ENCODE measurements at places on chromosomes 12 and 14. TPM values are rescaled to one million over a fixed set of nuclear protein-coding genes. Genes with fewer than 3 reads are reported as not detected.
A peak's percentile ranks its signal among the peaks of the same experiment; 100 is the strongest.

DNA sequence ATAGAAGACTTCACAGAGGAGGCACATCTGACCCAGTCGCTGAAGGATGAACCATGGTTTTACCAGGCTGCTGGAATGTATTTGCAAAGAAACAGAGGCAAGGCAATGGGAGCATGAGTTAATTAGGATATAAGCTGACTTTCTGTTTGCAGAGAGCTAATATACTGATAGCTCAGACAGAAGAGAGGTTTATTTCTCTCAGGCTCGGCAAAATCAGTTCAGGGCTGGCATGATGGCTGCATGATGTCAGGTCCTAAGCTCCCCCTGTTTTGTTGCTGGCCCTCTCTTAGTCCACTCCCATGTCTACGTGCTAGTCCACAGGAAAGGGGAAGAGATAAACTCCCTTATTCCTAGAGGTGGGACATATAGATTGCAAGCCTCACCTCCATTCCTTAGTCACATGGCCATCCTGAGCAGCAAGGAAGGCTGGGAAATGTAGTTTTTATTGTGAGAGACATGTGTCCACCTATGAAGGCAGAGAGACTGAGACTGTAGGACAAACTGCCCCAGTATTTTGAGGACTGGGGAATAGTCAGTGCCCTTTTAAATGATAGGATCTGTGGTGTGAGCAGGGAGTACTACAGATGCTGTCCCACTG, 224.5 kb downstream of the VRK1 start:
- no peak for ATAC-seq

GRCh38 chr12:70670948-70671347, 33.7 kb upstream of the PTPRB start:
- ATAC-seq = no peak

DNA sequence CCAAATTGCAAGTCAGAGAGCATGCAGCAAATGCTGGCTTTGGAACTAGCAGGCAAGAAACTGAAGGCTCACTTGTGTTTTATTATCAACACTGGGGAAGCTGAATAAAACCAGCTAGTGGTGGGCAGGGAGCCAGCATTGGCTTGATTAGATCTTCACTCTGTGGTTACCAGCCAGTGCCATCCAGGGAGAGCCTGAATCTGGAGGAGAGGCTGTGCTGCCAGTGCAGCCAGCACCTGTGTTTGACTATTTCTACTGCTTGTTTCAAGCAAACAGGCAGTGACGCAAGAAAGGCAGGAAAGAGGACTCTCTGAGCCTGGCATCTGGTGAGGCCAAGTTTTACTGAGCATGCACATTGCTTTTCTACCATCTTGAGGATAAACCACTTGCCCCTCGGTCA, 247.0 kb downstream of the PHLDA1 start:
- no peak for ATAC-seq

- ATAC-seq = peak; percentile 54
Measured at GRCh38 chr14:55752580-55753390, 172.8 kb downstream of the KTN1 start.

DNA sequence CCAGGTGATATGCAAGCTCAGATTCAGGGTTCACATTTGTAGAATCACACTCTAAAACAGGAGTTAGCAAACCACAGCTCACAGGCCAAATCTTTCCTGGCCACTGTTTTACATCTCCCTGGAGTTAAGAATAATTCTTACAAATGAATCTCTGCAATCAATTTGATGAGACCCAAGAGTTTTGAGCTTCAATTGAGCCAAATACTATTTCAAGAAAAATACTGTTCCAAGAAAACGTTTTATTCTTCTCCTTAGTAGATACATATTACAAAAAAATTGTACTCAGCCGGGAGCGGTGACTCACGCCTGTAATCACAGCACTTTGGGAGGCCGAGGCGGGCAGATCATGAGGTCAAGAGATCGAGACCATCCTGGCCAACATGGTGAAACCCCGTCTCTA, 2.5 kb downstream of the PTGDR start:
- ATAC-seq = no peak

DNA sequence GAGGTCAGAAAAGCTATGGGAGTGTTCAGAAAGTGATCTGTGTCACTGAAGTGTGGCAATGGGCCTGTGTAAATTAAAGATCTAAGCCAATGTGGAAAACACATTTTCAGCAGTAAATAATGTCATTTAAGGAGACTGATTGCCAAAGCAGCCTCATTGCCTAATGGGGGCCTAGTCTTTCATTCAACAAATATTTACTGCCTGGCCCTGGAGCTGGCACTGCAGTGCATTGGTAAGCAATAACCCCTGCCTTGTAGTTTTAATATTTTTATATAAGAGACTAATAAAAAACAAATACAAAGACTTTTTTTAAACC, 326.6 kb downstream of the BTG1 start:
- ATAC-seq = no peak

GRCh38 chr12:132428936-132429601, 60.9 kb upstream of the FBRSL1 start:
- no peak for ATAC-seq

DNA sequence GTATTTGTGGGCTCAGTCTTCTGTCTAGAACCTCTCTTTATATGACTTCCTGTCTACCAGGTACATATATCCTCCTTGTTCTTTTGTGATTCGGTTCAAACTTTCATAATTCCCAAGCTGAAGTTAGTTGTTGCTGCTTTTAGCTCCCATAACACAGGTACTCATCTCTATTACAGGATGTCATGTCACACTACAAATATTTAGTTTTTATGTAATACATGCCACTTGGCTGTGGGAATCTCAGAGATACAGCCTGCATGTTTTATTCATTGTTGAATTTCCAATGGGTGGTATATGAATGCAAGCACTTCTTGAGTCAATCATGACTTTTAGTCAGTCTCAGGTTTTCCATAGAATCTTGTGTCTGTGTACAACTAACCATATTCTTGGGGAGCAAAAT, 122.7 kb downstream of the SINHCAF start:
- peak; percentile 10 for ATAC-seq

DNA sequence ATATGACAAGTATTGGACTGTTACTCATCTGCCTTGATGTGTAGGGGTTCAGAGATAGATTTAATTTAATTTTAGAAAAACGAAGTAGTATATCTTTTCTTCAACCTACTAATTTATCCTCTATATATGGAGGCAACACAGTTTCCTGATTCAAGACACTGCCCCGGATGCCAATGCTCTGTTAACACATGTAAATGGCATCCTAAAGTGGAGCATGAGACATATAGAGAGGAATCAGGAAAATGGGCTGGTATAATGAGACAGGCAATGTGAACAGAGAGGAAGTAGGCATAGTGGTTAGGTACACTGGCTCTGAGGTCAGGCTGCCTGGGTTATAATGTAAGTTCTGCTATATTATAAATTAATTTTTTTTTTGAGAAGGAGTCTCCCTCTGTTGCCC, 85.6 kb downstream of the OTOGL start:
- ATAC-seq = no peak

- ATAC-seq = no peak
Measured at GRCh38 chr12:81257947-81258551, 180.2 kb downstream of the ACSS3 start.

Gene LPAR5
- total RNA-seq = 0.21 TPM

Gene KRT77
- total RNA-seq = not detected

Gene SRGAP1
- total RNA-seq = 24.2 TPM

Gene STAB2
- not detected for total RNA-seq

Gene CLEC2A
- total RNA-seq = not detected

Gene IFNG-AS1
- total RNA-seq = not detected

Gene RNASE2
- total RNA-seq = not detected

Gene PRPF40B
- total RNA-seq = 26.3 TPM

Gene CMAS
- 38.6 TPM for total RNA-seq

Gene FSCB
- 0.24 TPM for total RNA-seq
